ENCODE measurements at places on chromosomes 4 and X.

- DNase-seq: no peak
Observed at GRCh38 chr4:147044241-147044640, 98.6 kb upstream of the TTC29 start.

- DNase-seq: no peak
Observed at GRCh38 chrX:55007656-55008055, 7.5 kb downstream of the APEX2 start.

- DNase-seq: no peak
Observed at GRCh38 chr4:153522802-153523094, 56.6 kb downstream of the TMEM131L start.

GRCh38 chr4:184199780-184200179, 17.9 kb downstream of the ENPP6 start:
- no peak for DNase-seq

- no peak for DNase-seq
Observed at GRCh38 chr4:69731241-69731640, 29.2 kb downstream of the SULT1B1 start.

GRCh38 chr4:167084321-167084720, 150.0 kb downstream of the SPOCK3 start:
- DNase-seq: no peak

GRCh38 chr4:153804722-153805121, 15.8 kb upstream of the SFRP2 start:
- no peak for DNase-seq

- DNase-seq: no peak
Observed at GRCh38 chrX:21960569-21961541, 20.3 kb downstream of the SMS start.

- DNase-seq: peak; percentile 80
Observed at GRCh38 chr4:41360921-41361793, 104.4 kb downstream of the UCHL1 start.

- DNase-seq: no peak
Observed at GRCh38 chr4:149951152-149951900, 126.9 kb upstream of the DCLK2 start.
